ENCODE measurements at places on chromosomes 5 and 9.

GRCh38 chr5:143244990-143245389 lies 158.5 kb downstream of the NR3C1 start:
- no peak for DNase-seq

GRCh38 chr5:123708074-123708806 lies 196.3 kb downstream of the CSNK1G3 start:
- DNase-seq = no peak

GRCh38 chr5:52491071-52491787 lies 296.5 kb upstream of the ITGA1 start:
- DNase-seq = no peak

- DNase-seq = no peak
Measured at GRCh38 chr5:146001544-146002190, 65.3 kb downstream of the SH3RF2 start.

DNA sequence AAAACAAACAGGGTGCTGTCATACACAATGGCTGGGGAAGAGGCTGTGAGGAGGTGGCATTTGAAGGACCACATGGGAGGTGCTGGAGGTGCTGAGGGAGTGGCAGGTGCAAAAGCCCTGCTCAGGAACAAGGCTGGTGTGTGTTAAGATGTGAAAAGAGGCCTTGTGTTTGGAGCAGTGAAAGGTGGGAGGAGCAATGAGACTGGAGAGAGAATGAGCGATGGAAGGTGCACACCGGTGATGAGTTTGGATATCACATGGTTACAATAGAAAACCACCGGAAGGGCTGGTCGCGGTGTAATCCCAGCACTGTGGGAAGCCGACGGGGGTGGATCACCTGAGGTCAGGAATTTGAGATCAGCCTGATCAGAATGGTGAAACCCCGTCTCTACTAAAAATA lies 9.2 kb upstream of the FIBCD1 start:
- DNase-seq = no peak

DNA sequence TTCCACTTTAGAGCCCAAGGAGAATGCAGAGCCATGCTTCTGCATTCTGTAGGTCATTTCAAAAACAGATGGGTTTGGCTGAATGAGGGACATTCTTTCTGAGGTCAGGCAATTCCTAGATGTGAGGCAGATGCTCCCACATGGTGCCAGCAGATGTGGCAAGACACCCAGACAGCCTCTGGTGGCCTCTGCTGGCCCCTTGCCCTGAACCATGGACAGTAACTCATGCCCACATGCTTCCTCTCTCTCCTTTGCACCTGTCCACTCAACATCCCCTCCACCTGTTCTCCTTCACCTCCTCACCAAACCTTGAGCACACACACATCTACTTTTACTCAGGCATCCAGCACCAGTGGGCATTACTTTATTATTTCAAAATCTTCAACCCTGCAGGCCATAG lies 252.3 kb downstream of the DNAH5 start:
- DNase-seq = no peak

DNA sequence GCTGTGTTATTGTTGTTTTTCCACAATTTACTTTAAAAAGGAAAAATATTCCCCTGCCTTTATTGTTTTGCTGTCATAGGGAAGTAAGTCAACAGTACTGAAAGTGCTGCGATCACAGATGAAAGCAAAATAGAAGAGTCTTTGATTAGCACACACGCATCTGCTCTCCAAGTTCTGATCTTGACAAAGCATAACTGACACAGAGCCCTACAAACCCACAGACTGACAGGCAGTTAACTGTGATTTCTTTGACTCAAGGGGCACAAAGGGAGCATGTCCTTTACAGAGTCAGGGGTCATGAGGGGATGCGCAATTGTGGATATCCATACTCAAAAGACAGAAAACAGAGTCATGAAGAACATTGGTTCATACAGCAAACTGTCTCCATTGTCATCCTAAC lies 123.7 kb downstream of the SNCAIP start:
- no peak for DNase-seq

GRCh38 chr5:78544561-78545201 lies 103.9 kb downstream of the LHFPL2 start:
- no peak for DNase-seq

DNA sequence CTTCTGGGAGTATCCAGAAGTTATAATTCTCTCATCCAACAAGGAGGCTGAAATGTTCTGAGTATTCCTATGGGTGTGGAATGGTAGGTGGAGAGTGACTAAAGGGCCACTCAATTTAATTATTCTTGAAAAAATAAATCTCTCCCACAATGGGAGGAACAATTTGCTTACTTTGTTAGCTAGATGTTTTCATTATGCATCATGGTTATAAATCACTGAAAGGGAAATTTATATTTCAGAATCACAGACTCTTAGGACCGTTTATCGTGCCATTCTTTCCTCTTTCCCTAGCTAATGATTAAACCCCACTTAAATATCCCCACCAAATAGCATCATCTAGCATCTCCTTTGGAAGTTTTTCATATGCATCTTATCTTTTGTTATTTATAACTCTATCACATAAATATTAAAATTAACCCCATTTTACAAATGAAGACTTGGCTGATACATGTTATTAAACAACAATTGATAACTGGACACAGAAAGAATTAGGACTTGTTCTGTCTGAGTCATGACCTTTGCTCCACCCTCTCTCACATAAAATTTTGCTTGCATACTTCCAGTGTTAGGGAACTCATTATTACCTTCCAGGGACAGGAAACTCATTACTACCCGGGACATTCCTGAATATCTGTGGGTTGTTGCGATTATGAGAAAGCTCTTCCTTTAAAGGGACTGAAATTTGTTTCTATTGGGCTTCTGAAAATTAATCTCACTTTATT lies 94.9 kb upstream of the NMUR2 start:
- DNase-seq = no peak

DNA sequence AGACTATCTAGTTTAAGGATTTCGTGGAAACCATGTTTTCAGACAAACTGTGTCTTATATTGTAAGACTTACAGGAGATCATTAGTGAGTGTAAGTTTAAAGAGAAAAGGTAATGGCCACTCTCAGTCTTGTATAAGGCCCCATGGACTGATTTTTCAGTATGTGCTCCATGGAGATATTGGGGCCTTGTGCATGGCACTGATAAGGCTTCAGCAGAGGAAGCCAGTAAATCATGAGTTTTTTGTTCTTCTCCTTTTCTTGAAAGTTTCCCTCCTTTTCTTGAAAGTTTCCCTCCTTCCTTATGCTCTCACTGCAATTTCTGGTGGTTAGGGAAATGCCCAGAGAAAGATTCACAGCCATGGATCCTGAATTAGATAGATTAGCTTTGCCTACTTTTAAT lies 471.3 kb downstream of the LRRC70 start:
- no peak for DNase-seq

DNA sequence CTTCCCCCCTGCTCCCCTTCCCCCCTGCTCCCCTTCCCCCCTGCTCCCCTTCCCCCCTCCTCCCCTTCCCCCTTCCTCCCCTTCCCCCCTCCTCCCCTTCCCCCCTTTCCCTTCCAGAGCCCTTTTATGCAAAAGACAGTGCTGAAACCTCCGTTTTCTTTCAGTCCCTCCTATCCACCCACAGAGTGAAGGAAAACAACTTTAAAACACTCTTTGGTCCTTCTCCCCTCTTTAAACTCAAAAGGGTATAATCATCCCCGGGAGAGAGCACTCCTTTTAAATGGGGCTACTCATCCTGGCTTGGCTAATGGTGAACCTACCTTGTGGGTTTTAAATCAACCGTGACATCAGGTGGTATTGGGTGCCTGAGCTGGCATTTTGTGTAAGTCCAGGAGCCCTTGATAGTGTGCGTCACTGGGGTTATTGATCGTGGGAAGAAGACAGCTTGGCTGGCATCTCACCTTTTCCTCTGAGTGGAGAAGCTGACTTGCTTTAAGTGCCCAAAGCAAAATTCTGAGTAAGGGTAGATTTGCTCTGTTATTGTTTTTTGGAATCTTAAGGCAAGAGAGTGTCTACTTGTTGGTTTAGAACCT lies 2.7 kb downstream of the LARP1 start:
- DNase-seq = no peak

All from dorsolateral prefrontal cortex (tissue), 122 donors.